Esophagus squamous epithelium (tissue), 5 donors: ENCODE measurements at places on chromosomes 3 and 15.

DNA sequence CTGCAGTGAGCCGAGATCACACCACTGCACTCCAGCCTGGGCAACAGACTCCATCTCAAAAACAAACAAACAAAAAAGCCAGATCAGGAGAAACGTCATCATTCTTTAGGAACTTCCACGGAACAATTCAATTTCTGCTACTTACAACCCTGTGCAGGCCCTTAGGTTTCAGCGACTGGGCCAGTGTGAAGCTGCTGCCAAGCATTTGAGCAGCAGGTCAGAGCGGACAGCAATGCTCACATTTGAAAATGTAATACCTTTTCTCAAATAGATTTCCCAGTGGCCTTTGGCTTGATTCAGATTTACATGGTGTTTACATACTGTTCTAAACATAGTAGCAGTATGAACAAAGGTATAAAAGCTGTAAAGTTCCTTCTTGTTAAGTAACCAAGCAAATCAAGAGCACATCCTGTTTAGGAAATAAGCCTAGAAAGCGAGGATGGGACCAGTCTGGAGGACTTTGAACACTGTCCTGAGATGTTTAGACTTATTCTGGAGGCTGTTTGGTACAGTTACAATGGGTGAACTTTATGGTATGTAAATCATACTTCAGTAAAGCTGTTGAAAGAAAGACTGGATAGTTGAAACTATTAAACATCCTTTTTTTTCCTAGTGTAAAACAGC, 141.2 kb downstream of the HCN4 start:
- DNase-seq, result no peak

- DNase-seq, result no peak
These were observed 47.5 kb upstream of the LIMD1 start for GRCh38 chr3:45546716-45547701.

GRCh38 chr15:53739651-53740050, 19.8 kb downstream of the WDR72 start:
- no peak for DNase-seq

DNA sequence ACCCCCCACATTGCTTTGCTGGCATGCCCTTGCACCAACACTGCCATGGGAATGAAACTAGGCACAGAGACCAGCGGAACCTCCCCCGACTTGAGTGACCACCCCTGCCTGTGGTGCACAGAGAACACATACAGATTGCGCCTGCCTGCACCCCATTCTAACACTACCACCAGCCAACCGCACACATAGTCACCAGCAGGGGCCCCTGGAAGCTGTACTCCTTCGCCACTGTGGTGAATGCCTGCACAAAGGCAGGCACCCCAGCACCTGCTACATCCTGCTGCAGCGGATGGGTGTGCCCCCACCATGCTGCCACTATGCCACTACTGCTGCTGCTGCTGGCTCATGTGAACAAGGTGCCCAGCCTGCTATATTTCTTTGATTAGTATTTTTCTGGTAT, 27.4 kb upstream of the DNAAF4 start:
- DNase-seq, result no peak

GRCh38 chr3:187870360-187871203, 125.3 kb upstream of the BCL6 start:
- no peak for DNase-seq

GRCh38 chr3:15756505-15756904, 41.3 kb downstream of the ANKRD28 start:
- no peak for DNase-seq

GRCh38 chr3:100525753-100526612, 33.6 kb downstream of the TMEM45A start:
- DNase-seq, result no peak

DNA sequence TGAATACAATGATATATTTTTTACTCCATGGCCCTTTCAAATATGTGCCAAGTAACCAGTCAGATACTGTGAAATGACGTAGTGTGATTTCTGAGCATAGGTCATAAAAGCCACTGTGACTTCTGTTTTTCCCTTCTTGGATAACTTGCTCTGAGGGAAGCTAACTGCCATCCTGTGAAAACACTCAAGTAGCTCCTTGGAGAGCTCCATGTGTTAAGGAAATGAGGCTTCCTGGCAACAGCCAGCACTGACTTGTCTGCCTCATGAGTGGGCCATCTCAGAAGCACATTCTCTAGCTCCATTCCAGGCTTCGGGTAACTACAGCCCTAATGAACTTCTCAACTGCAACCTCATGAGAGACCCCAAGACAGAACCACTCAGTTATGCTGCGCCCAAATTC, 9.5 kb upstream of the CCDC80 start:
- no peak for DNase-seq

DNA sequence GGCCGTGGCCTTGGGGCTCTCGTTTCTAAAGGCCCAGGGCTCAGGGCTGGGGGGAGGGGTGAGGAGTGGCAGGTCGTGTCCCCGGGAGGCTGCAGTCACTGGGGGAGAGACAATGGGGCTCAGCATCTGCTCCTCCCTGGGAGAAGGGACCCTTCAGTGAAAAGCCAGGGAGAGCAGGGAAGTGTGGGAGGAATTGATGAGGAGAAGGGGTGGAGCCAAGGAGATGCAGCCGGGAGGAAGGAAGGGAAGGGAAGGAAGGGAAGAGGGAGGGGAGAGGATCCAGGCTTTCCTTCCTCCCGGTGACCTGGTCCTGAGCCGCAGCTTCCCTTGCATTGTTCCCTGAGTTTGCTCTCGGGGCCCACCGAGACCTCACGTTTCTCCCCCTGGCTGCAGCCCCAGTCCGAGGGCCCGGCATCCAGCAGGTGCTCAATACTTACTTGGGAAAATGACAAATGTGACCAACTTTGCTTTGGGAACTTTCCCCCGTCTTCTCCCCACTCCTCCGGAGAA, 1.4 kb upstream of the ZNF710 start:
- DNase-seq, result no peak

DNA sequence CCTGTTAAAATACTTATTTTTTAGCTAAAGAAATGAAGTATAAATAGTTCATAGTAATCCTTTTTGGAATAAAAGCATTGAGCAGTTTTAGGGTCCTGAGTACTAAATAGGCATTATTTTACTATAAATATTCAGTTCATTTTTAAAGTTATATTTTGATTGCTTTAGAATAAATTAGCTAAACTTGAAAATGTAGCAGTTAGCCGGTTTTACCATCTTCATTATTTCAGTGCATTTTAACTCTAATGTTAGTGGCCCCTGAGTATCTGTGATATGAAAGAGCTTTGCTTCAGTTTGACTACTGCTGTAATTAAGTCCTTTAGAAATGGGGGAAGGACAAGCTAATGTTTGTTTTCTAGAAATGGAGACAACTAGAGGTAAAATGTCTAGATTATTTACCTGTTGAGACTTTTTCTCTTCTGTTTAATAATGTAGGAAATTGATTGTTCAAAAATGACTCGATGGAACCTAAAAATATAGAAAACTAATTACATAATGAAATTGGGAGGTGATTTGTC, 3.6 kb downstream of the SMC4 start:
- DNase-seq, result no peak

DNA sequence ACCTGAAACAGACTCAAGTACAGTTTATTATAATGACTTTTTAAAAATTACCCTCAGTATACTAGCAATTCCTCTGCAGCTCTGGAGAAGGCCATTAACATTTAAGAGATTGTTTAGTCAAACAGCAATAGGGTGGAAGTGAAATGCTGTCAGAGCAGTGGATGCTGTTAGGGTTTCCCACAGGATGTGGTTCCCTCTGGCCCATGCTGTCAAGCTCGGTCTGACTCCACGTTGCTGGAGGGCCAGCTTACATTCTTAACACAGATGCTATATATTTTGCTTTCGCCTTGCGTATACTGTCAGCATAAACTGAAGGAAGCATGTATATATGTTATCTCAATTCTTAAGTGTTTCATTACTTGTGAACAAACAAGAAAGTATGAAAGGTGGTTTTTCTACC, 231.1 kb upstream of the COL8A1 start:
- no peak for DNase-seq

DNA sequence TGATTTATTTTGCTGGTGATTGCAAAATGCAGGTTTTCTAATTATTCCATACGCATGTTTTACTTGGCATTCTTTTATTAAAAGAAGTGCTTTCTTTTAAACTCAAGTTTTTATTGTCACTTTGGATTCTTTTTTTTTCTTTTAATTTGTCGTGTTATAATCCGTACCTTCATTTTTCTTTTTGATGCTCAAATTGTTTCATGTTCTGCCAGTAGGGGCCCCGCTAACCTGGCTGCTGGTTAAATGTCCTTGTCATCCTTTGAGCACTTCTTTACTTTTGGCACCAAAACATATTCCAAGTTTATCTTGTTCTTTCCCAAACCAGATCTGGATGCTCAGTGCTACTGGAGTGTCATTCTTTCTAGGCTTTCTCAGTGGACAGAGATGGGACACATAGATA, 31.6 kb downstream of the MED12L start:
- no peak for DNase-seq

DNA sequence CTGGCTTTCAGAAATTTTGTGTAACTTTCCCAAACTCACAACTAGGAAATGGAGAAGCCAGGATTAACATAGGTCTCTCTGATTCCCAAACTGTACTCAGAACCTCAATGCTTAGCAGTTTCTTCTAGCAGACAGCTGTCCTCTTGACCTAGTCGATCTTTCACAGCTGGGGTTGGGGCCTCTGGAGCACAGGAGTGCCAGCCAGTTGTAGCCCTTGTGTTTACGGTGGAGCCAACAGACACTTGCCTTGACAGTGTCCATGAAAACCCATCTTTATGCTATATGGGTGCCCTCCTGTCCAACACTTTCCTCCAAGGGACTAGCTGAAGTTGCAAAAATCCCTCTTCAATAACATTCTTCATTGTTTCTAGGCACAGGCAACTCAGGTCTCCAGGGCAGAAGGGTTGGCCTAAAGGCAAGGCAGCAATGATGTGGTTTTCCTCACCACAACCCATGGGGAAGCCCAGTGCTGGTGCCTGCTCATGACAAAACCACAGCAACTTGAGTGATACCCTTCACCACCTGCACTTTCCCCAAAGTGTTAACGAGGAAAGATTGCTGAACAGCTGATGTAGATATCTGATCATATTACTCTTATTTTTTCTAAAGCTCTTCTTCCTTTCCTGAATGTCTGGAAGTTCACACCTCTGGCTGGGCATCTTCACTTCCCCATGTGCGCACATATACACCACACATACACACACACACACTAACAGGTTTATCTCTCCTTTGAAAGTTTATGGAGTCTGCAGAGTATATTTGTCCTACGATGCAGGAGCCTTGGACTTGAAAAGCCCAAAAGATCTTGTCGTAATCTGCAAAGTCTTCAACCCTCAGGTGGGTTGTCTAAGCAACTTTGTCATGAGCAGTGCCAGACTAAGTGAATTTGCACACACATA, 11.0 kb upstream of the KNG1 start:
- no peak for DNase-seq

DNA sequence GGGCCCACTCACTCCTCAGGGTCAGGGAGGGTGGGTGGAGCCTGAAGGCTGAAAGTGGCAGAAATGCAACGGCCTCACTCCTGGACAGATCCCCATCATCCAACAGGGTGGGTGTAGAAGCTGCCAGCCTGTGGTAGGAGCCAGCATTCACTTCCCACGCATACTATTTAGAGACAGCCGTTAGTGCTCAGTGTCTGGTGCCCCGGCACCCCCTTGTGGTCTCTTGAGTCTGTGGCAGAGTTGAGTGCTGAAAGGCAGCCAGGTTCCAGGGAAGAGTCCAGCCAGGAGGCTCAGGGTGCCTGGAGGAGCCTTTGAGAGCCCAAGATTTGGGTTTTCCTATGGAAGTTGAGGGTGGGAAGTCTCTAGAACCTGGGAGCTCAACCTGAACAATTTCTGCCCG, 2.1 kb upstream of the GNAT1 start:
- no peak for DNase-seq

- DNase-seq, result no peak
These were observed 219.9 kb downstream of the CHST2 start for GRCh38 chr3:143339451-143339850.

GRCh38 chr3:100796556-100796955, 87.3 kb downstream of the TFG start:
- DNase-seq, result no peak

DNA sequence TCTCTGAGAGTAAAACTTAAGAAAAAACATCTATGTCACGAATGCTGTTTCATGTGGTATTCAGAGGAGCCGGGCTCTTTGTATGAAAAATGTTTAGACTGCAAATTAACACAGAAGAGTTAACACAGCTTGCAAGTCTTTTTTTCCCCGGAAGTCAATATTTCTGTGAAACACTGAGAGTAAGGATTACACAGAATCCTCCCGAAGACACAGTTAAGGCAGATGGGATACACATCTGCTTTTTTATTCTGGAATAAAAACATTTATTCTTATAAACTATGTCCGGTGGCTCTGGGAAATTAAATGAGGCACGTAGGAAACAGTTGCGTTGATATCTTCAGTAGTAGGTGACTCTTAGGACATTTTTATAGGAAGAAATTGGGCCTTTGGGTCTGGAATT, 180.6 kb downstream of the PTPRG start:
- no peak for DNase-seq

DNA sequence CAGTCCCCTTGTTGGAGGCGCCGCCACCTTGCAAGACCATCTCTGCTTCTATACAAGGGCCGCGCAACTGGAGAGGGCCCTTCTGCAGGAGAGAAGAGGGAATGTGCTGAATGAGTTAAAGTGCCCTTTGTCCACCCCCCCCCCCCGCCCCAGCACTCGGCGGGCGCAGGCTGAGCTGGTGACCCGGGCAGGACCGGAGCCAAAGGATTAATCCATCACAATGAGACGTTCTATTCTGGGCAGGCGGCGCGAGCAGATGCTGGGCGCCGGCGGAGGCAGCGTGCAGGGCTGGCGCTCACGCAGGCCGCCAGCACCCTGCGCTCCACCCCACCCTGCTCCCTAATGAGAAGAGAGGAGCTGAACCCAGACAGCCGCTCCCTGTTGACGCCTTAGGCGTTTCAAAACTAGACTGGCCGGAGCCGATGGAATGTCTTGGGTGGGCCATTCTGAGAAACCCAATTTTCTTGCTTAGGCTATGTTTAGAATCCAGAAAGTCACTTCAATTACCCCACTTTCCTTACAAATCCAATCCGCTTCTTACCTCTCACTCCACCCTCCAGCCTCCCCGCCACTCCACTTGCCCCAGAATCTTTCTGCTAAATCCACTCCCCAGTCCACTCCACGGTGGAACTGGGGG, 32.9 kb downstream of the GJD2 start:
- DNase-seq, result no peak

DNA sequence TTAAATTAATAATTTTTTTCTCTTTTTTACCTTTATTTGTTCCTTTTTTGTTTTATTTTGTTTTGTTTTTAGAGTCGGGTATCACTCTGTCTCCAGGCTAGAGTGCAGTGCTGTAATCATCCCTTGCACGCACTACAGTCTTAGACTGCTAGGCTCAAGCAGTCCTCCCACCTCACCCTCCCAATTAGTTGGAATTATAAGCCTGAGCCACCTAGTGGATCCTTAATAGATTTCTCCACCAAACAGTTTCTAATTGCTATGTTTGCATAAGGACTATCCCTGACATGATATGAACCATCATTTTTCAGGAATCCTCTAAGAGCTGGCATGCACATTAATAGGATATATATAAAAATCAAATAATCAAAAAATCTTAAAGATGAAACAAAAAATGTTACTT, 993.2 kb downstream of the OTOL1 start:
- no peak for DNase-seq

GRCh38 chr3:176789947-176790346, 407.3 kb downstream of the TBL1XR1 start:
- DNase-seq, result no peak

- DNase-seq, result no peak
These were observed 18.3 kb downstream of the TGM4 start for GRCh38 chr3:44892689-44893088.
